NCI-H774 (cell line): ENCODE measurements at places on chromosomes 6 and 20.

- DNase-seq, result no peak
Measured at GRCh38 chr6:12585497-12585958, 131.0 kb upstream of the PHACTR1 start.

GRCh38 chr20:18304618-18305017, 16.3 kb downstream of the ZNF133 start:
- DNase-seq, result no peak

DNA sequence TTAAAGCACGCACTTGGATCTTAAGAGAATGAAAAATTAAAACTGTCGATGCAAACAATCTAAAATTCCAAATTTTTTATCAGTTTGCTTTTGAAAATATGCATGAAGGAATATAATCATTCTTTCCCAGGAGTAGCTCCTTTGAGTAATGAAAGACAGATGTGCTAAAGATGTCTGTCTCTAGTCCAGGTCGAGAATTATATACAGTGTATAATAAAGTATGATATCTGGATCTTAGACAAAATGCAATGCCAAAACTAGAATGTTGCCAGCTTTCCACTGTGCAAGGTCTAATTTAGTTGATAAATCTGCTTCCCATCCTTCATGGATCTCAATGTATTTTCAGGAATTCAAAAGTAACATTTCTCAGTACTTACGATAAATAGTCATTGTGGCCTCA, 65.1 kb upstream of the ADGRG6 start:
- DNase-seq, result no peak

DNA sequence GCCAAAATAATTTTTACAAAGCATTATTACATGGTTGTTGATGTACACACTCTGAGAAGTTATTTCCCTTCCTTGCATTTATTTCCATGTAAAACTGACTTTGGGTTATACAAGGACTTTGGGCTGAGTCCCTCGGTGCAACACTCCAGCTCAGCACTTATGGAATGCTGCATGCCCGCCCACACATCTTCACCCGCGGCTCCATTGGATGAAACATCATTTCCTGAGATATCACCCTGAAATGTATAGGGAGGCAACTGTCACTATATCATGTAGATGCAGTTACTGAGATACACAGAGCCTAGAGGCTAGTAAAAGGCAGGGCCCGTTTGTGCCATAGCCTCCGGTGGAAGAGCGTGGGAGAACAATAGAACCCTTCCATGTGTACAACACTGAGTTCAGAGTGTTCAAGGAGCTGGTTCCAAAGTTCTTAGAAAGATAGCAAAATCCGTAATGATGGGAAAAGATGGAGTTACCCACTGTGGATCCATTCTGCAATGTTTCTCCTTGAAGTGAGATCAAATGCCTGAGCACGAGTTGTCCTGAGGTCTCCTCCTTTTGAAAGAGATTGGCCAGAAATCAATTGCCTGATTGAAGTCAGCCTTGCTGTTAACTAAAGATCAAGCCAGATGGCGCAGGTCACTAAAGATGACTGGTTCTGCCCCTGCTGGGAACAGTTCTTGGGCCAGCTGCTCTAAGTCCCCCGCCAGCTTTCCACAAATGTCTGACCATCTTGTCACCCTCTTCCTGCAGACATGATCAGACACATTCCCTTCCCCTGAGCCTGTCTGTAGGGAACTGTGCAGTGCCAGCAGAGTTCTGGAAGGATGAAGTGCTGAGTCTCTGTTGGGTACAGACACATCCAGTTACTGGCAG, 100.9 kb upstream of the IYD start:
- DNase-seq, result no peak
